ENCODE measurements at places on chromosomes 13 and 19.
A peak's percentile ranks its signal among the peaks of the same experiment; 100 is the strongest.

DNA sequence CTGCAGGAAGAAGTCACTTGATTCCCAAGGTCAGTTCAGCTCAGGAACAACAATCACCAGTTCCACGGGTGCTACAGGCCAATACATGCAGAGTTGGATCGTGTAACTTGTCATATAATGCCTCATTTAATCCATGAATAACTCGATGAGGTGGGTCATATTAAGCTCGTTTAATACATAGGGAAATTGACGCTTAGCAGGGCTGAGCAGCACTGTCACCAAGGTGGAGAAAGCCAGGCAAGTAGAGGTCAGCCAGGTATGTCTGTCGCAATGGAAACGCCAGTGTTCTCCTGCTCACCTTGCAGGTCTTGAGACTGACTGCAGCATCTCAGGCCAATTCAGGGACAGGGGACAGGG lies 52.3 kb downstream of the CCDC70 start:
- DNase-seq: no peak

GRCh38 chr13:108409730-108410129 lies 140.2 kb downstream of the TNFSF13B start:
- peak; percentile 29 for DNase-seq

DNA sequence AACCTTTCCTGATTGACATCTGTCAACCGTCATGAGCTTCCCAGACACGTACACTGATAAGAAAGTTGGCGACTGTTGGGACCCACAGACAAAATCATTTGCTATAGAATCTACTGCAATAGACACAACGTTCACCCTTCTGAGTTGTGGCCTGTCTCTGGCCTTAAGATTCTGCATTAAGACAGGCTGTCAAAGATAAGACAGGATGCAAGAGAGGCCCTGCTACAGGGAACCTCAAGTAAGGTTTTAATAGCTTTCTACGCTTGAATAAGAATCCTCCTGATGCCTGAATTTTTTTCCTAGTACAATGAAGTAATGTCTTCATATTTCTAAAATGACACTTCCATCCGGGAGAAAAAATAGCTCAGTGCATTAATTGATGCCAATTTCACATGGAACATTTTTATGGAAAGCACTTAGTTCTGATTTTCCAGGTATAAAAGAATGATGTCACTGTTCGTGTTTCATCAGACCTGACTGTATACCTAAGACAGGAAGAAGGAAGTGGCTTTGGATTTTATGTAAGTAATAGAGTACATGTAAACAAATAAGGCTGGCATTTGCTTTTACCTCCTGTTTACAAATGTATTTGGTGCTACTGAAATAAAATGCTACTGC lies 275.2 kb upstream of the GPC6 start:
- no peak for DNase-seq

- DNase-seq: no peak
These were observed 5.3 kb downstream of the TRAPPC6A start for GRCh38 chr19:45172611-45173208.

DNA sequence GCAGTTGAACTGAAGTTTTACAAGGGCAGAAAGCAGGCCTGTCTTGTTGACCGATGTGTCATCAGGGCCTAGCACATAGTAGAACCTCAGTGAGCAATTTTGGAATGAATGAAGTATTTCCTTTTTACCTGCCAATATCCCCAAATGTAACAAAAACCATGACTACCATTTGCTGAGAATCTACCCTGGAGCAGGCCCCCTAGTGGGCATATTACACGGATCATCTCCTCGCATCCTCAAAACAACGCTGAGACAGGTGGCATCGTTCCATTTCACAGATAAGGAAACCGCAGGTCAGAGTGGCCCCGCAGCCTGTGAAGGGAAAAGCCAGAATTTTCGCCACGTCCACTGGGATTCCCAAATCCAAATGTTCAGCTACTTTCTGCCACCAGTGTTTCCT lies 77.9 kb downstream of the CACNA1A start:
- peak; percentile 14 for DNase-seq

All from CD4-positive, alpha-beta memory T cell (primary cell).